ENCODE measurements at places on chromosomes 12 and 14.
A peak's percentile ranks its signal among the peaks of the same experiment; 100 is the strongest.

DNA sequence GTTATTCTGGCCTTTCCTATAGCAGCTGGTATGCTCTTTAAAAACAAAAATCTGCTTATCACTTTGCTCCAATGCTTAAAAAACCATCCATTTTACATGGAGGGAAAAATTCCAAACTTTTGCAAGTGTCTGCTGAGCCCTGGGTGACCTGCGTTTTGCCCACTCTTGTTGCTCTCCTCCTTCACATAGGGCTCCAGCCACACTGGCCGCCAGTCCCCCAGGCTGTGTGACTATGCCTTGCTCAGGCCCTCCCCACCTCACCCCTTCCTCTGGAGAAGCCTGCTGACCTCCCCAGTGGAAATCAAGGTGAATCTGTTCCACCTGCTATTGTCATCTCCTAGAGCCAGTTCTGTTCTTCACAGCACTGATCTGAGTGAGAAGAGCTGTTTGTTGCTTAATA, 126.9 kb downstream of the SLC25A47 start:
- no peak for DNase-seq
- H3K27ac ChIP-seq, result no peak overlapping the region
- H3K4me3 ChIP-seq, result no peak overlapping the region
- no peaks in the 10 kb centered on the region for H3K36me3 ChIP-seq

- H3K4me3 ChIP-seq, result peak overlapping the region; percentile 43
- peak overlapping the region; percentile 61 for H3K27ac ChIP-seq
- peaks cover 26% of the 10 kb centered on the region for H3K4me1 ChIP-seq
- H3K27me3 ChIP-seq, result no peaks in the 10 kb centered on the region
Measured at GRCh38 chr14:91418387-91419043, 895 bp upstream of the CCDC88C start.

DNA sequence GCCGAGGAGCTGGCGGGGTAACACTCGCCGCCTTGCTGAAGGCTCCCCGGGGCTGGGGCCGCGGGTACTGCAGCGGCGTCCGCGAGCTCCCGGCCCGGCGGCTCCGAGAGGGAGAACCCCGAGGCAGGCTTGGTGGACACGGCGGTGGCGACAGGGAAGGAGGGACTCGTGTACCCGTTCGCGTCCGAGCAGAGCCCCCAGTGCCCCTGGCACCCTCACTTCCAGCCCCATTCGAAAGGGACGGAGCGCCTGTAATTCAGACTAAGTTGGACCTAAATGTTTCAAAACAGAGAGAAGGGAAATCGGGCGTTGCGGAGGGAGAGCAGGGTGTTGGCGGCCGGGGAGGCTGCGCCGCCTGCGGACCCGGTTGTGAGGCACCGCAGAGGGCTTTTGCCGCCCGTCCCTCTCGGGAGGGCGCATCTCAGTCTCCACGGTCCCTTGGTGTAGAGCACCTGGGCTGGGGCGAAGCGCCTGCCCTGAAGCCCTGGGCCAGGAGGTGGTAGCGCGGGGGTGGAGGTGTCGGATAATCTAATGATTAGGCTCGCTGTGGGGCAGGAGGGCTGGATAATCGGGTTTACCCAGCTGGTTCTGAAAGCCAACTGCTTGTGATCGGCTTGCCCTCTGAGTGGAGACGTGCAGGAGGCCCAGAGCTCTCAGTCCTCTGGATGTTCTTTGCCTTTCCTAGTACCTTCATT, 771 bp downstream of the DAAM1 start:
- peaks cover 7% of the 10 kb centered on the region for H3K4me1 ChIP-seq

- no peaks in the 10 kb centered on the region for H3K36me3 ChIP-seq
- H3K27me3 ChIP-seq, result no peaks in the 10 kb centered on the region
- no peaks in the 10 kb centered on the region for H3K4me1 ChIP-seq
- no peak for DNase-seq
Measured at GRCh38 chr12:40000884-40001283, 105.0 kb downstream of the SLC2A13 start.

DNA sequence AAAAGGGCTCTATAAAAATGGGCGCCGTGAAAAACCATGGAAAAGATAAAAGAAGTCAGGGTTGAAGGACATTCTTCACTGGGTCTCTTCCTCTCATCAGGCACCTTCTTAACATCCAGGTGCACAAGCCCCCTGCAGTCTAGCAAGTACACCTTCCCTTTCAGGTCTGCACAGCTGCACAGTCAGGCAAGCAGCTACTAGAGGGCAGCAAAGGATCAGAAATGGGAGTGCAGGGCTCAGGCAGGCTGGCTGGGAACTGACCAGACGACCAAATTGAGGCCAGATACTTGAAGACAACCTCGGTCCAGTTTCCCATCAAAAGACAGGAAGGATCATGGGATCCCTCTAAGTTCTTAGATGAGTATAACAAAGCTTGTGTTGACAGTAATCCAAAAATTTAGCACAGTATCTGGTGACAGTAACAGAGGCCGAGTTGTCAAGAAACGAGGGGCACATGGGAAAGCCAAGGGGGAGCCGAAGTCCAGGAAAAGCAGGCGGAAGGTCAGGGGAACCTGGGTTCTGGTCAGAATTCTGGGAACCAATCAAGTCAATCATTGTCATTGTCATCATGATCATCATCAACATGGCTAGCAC, 10.1 kb upstream of the GRIP1 start:
- no peaks in the 10 kb centered on the region for H3K27me3 ChIP-seq
- no peak overlapping the region for H3K27ac ChIP-seq
- DNase-seq, result no peak
- no peak overlapping the region for H3K4me3 ChIP-seq
